ENCODE measurements at places on chromosomes 5 and 9.

- DNase-seq = no peak
These were observed 5.4 kb upstream of the ADRA1B start for GRCh38 chr5:159910843-159911229.

- DNase-seq = no peak
These were observed 149.3 kb upstream of the MPDZ start for GRCh38 chr9:13428766-13429165.

- no peak for DNase-seq
These were observed 75.2 kb upstream of the MPDZ start for GRCh38 chr9:13354733-13355132.

DNA sequence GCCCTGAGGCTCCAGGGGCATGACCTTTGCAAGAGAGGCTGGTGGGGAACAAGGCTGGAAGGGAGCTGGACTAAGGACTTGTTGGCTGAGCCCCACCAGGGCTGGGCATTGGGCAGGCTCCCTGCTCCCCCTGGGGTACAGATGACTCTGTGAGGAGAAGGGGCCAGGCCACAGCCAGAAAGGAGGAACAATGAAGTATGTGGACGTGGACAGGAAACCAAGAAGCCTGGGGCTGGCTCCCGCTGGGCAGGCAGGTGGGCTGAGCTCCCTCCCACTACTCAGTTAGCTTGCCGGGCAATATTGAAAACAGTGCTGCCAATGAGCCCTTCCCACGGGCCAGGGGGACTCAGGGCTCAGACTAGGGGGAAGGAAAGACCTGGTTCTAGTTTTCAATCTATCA is 66.1 kb upstream of the SPTLC1 start:
- no peak for DNase-seq

- DNase-seq = no peak
These were observed 1495.6 kb upstream of the CDH6 start for GRCh38 chr5:29697785-29698414.

- DNase-seq = no peak
These were observed 19.2 kb upstream of the CD180 start for GRCh38 chr5:67215519-67216471.

GRCh38 chr9:113298924-113299770 is 4.0 kb downstream of the RNF183 start:
- no peak for DNase-seq

DNA sequence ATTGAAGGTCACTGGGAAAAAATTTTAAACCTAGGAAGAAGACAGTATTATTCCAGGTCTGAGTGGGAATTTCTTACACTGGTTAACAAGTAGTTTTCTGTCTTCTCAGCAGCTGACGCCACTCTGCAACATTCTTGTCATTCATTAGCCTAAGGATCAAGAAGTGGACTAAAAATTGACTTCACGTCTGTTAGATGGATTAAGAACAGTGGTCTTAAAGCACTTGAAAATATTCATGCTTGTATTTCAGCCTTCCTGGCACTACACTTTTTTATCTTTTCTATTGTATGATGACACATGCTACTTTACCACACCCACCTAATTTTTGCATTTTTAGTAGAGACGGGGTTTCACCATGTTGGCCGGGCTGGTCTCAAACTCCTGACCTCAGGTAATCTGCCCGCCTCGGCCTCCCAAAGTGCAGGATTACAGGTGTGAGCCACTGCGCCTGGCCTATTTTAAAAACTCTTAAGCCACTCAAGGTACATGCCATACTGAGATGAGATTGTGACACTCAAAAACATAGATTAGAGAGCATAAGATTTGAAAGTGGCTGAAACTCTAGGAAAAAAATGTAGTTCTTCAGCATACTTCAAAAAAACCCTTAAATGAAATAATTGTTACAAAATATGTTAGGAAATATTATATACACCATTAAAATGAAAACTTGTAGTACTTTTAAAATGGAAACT is 8.4 kb downstream of the MATR3 start:
- DNase-seq = no peak

- no peak for DNase-seq
These were observed 1107.4 kb downstream of the DTWD2 start for GRCh38 chr5:117880932-117881331.

DNA sequence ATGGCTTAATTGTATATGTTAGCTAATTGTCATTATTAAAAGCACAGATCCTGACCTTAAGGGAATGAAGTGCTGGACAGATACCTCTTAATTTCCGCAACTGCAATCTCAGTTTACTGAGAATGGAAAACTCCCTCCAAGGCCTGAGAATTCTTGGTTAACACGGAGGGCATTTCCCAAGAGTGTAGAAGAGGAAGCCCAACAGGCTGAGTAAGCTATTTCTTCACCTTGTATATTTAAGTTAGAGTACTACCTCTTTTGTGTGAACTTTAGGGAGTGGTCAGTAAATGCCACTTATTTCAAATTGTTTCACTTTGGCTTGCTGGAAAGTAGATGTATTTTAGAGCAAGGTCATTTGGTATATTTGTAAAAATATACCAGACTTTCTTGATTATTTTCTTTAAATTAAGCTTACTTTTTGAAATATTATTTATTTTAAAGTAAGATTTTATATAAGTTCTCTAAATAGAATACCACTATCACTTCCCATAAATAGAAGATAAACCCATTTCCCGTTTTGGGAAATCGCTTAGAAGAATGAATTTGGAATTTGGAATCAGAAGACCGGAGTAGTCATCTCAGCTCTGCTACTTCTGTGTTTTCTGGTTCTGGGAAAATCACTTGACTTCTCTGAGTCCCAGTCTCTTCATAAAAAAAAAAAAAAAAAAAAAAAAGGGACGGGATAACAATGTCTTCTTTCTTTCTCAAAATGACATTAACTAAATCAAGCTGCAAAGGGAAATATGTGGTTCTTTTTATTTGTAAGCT is 26.0 kb upstream of the C9orf72 start:
- no peak for DNase-seq

GRCh38 chr5:127515693-127516440 is 1.6 kb upstream of the PRRC1 start:
- peak; percentile 9 for DNase-seq

GRCh38 chr9:90064248-90064647 is 459.4 kb downstream of the GADD45G start:
- no peak for DNase-seq

GRCh38 chr5:98106116-98107031 is 667.1 kb upstream of the RGMB start:
- DNase-seq = no peak

- DNase-seq = no peak
These were observed 733.4 kb upstream of the NUDT12 start for GRCh38 chr5:104295991-104296390.

- DNase-seq = no peak
These were observed 112.6 kb upstream of the CACNA1B start for GRCh38 chr9:137764981-137765380.

- DNase-seq = no peak
These were observed 48.5 kb downstream of the OLFM1 start for GRCh38 chr9:135135929-135136315.

DNA sequence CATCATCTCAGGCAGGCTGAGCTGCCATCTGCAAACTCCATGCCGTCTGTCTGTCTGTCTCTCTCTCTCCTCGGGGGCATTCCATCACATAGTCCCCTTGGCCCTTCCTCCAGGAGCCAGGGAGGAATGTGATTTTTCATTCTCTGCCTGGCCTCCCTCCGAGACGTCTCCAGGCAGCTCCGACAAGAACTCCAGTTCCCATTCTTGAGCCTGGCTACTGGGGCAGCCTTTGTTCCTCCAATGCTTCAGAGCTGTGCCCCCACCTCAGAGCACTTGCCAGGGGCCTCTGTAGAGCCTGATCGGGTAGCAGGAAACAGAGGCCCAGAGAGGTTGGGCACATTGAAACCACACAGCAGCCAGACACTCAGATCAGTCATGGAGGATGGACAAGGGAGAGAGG is 74.0 kb downstream of the COL27A1 start:
- no peak for DNase-seq

DNA sequence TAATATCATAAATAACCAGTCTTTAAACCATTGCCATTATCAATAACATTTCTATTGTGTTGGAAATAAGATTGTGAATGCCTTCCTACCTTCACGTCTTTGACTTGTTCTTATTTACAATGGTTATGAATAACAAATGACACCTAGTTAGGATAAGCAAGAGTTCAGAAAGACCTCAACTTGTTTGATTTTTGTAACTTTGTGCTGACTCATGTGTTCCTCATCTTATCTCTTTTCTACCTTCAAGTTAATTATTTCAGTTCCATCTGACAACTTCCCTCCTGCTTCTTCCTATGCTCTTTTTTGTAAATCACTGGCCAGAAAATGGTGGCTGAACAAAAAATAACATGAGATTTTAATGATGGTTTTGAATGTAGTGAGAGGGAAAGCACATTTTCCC is 538.5 kb upstream of the TUSC1 start:
- DNase-seq = no peak

GRCh38 chr5:180381428-180381827 is 28.3 kb upstream of the GFPT2 start:
- DNase-seq = no peak

GRCh38 chr5:117675646-117676045 is 1101.0 kb upstream of the SEMA6A start:
- no peak for DNase-seq

DNA sequence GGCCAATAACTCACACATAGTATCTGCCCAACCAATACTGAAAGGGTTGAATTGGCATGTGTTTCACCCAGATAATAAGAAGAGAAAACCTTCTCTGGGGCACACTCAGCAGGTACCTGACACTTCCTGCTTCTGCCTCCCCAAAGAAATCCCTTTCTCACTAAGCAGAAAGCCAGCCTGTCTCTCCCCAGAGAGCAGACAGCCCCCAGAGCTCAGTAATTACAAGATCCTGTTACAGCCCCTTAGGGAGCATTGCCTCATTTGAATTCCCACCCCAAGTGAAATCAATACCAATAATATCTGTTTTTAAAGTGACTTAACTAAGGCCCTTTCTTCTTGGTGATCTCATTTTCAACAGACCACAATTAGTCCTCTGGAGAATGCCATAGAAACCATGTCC is 38.5 kb upstream of the FOXI1 start:
- no peak for DNase-seq

GRCh38 chr9:118148990-118149389 is 444.8 kb downstream of the TLR4 start:
- DNase-seq = no peak

DNA sequence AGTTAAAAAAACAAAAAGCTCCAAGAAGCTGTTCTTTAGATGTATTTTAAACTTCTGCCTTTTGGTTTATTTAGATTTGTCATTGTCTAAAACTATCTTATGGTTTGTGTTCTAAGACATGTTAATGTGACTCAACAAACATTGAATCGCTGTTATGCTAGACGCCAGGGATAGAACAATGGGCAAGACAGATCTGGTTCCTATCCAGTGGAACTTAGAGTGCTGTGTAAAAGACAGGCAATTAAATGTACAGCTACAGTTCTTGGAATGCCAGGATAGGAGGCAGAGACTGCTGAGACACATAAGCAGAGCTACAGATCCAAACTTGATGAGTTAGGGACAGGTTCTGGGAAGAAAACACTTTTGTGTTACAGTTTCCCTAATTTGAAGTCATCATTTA is 22.4 kb downstream of the LYRM7 start:
- no peak for DNase-seq

- no peak for DNase-seq
These were observed 12.3 kb downstream of the CCNH start for GRCh38 chr5:87400305-87400899.

DNA sequence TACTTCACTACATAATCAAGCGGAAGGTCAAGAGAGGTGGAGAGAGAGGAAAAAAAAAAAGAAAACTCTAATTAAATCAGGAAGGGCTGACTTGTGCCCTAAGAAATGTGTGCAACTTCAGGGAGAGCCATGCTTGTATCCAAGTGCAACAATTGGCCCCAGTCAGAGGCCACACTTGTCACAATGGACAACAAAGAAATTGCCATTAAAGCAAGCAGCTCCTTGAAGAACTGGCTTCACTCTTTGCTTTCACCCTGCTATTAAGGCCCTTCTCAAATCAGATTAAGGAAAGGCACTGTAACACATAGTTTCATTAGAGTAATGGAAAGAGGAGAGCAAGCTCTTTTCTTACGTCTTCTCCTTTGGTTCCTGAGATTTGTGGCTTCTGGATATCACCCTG is 480.9 kb upstream of the WWC1 start:
- no peak for DNase-seq

DNA sequence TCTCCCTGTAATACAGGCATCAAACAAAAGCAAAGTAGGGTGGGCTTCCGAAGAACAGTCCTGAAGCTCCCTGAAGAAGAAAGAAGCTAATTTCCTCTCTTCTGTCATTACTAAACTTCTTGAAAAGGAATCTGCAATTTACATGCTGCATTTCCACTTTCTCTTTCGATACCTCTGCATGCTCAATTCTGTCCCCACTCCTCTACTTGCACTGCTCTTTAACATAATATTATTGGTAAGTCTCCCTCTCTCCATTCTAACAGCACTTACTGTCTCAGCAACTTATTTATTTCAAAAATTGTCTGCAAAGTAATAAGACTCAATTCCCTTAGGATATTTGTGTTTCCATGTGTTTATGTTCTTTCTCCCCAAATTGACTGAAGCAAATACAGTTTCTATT is 3.9 kb upstream of the PLPP1 start:
- no peak for DNase-seq

GRCh38 chr5:150758203-150758530 is 650 bp downstream of the DCTN4 start:
- DNase-seq = no peak

- DNase-seq = no peak
These were observed 219.9 kb upstream of the NFIL3 start for GRCh38 chr9:91643481-91644077.

GRCh38 chr5:178793151-178793550 is 62.7 kb upstream of the ZNF354A start:
- no peak for DNase-seq

DNA sequence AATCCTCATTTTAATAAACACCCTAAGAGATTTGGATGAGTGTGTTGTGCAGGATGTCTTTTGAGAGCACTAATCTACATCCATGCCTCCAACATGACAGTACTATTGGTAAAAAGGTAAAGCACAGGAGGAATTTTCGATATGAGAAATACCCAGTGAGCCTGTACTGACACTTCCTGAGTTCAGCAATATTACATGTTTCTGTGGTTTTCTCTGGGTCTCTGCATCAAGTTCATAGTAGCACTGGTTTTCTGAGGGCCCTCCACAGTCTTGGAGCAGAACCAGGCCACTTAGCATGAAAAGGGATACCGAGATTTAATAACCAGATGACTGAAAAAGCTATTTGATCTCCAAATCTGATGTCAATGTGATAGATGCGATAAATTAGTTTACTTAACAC is 524.1 kb downstream of the TMEM38B start:
- DNase-seq = no peak

- DNase-seq = no peak
These were observed 33.2 kb upstream of the RICTOR start for GRCh38 chr5:39107350-39107749.

DNA sequence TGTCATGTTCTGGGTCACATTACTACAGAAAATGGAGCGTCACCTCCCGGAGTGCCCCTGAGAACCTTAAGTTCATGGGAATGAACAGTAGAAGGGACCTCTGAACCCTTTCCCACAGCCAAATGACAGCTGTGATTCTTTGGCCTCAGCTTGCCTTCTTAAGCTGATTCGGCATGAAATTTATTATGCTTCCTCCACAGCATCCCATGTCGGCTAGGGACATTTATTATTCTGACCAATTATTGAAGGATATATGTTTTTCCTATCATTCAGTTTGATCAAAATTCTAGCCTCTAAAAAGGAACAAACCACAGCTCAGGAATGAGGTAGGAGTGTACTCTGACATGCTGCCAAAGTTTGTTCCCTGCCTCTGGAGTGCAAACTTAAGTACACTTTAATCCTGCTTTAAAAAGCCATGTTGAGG is 440.6 kb downstream of the CETN3 start:
- no peak for DNase-seq

- DNase-seq = no peak
These were observed 12.4 kb downstream of the LCP2 start for GRCh38 chr5:170285181-170285580.

Measured in NCI-H1930 (cell line).